Type B pancreatic cell (in vitro differentiated cells): ENCODE measurements at places on chromosomes 16 and 17.

- H3K27ac ChIP-seq, result peak overlapping the region; percentile 84
- H3K36me3 ChIP-seq, result peaks cover 37% of the 10 kb centered on the region
- peak overlapping the region; percentile 15 for H3K4me3 ChIP-seq
- H3K4me1 ChIP-seq, result peaks cover 11% of the 10 kb centered on the region
- DNase-seq, result no peak
- H3K27me3 ChIP-seq, result no peaks in the 10 kb centered on the region
These were observed 13.8 kb downstream of the MLYCD start for GRCh38 chr16:83912519-83913244.

DNA sequence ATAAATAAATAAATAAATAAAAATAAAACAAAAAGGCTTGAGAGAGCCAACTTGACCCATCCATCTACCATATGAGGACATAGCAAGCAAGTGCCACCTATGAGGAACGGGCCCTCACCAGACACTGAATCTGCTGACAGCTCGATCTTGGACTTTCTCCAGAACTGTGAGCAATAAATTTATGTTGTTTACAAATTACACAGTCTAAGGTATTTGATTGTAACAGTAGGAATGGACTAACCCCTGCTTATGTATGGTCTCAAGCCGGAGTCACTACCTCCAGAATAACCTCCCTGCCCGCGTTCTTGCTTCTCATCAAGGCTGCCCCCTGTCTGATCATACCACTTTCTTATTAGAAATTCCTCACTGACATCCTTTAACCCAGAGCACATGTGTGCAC, 9.9 kb downstream of the SLC5A11 start:
- H3K27ac ChIP-seq, result no peak overlapping the region
- H3K4me1 ChIP-seq, result no peaks in the 10 kb centered on the region
- H3K27me3 ChIP-seq, result no peaks in the 10 kb centered on the region
- H3K4me3 ChIP-seq, result no peak overlapping the region

DNA sequence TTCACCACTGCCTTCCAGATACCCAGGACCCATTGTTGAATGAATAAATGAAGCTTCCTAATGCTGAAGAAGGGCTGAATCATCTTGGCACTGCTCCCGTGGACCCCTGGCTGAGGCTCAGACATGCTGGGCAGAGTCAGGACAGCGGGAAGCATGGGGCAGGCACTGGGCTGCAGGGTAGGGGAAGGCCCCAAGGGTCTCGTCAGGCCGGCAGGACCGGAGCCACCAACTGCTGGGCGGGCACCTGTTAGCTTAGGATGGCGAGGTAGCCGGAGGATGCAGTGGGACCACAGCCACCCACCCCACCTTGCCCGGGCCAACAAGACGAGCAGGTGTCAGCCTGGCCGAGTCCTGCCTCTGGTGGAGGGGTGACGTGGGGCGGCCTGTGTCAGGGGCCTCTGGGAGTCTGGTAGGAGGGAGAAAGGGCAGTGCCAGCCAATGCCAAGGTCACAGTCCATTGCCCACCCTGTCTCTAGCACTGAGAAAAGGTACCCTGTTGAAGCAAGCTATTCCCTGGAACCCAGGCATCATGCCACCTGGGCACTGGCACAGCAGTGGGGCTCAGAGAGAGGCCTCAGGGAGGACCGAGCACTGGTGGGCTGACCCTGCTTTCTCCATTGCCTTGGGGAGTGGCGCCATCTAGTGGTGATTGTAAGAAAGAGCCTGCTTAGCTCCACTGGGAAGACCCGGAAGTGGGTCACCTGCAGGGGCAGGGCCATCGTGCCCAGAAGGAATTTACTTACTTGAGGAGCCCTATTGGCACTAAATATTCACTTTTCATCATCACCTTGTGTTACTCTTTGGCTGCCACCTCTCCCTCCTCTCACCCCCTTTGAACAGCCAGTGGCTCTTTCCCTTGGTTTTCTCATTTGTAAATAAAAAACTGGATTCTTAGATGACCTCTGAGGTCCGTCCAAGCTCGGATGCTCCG, 3.0 kb upstream of the DLX3 start:
- peak; percentile 85 for DNase-seq
- no peaks in the 10 kb centered on the region for H3K36me3 ChIP-seq
- H3K4me3 ChIP-seq, result peak overlapping the region; percentile 47
- H3K4me1 ChIP-seq, result peaks cover 25% of the 10 kb centered on the region
- H3K27me3 ChIP-seq, result peaks cover 80% of the 10 kb centered on the region

DNA sequence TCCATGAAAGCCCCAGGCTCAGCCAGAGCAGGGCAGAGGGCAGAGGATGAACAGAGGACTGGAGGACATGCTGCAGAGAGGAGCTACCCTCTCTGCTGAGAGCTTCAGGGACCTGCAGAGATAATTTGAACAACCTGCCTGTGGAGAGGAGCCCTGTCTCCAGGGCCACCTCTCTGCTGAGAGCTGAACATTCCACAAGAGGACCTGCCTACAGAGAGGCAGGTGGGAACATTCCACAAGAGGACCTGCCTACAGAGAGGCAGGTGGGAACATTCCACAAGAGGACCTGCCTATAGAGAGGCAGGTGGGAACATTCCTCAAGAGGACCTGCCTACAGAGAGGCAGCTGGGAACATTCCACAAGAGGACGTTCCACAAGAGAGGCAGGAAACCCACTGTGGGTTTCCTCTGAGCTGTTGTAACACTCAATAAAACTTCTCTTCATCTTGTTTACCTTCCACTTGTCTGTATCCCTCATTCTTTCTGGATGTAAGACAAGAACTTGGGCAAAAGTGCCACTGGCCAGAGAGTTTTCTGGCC, 551.9 kb upstream of the CA10 start:
- DNase-seq, result no peak
- no peaks in the 10 kb centered on the region for H3K4me1 ChIP-seq

- H3K36me3 ChIP-seq, result peaks cover 9% of the 10 kb centered on the region
- no peak overlapping the region for H3K27ac ChIP-seq
- H3K27me3 ChIP-seq, result no peaks in the 10 kb centered on the region
- H3K4me3 ChIP-seq, result no peak overlapping the region
- no peak for DNase-seq
- peaks cover 33% of the 10 kb centered on the region for H3K4me1 ChIP-seq
These were observed 11.0 kb downstream of the CYB561 start for GRCh38 chr17:63434951-63435571.

- peaks cover 12% of the 10 kb centered on the region for H3K27me3 ChIP-seq
- H3K27ac ChIP-seq, result no peak overlapping the region
- no peak for DNase-seq
- H3K4me1 ChIP-seq, result peaks cover 22% of the 10 kb centered on the region
These were observed 133.1 kb upstream of the NUDT7 start for GRCh38 chr16:77589071-77589765.

DNA sequence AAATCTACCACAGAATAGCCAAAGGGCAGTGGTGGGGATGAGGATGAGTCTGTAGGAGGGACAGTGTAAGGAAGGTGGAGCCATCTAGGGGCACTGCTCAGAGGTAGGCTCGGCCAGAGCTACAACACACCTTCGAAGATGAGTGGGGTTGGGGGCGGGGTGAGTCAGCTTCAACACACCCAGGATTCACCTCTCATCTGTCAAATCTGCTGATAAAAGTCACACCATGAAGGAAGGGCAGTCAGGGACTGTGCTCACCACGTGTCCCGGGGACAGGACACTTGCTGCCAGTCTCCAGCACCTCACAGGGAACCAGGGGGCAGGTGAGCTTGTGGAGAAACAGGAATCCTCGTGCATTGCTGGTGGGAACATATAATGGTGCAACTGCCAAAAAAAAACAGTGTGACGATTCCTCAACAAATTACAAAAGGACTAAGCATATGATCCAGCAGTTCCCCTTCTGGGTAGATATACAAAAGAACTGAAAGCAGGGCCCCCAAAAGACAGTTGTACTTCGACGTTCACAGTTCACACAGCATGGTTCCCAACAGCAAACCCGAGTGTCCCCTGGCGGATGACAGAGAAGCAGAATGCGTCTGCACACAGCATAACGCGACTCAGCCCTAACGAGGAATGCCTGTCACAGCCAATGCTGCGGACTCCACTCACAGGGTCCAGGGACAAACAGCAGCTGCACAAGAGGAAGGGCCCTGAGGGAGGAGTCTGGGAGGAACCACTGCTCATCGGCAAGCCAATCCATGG, 133.1 kb downstream of the ANKRD11 start:
- peak overlapping the region; percentile 31 for H3K4me3 ChIP-seq
- peaks cover 9% of the 10 kb centered on the region for H3K36me3 ChIP-seq
- peaks cover 65% of the 10 kb centered on the region for H3K4me1 ChIP-seq
- no peaks in the 10 kb centered on the region for H3K27me3 ChIP-seq
- no peak for DNase-seq

DNA sequence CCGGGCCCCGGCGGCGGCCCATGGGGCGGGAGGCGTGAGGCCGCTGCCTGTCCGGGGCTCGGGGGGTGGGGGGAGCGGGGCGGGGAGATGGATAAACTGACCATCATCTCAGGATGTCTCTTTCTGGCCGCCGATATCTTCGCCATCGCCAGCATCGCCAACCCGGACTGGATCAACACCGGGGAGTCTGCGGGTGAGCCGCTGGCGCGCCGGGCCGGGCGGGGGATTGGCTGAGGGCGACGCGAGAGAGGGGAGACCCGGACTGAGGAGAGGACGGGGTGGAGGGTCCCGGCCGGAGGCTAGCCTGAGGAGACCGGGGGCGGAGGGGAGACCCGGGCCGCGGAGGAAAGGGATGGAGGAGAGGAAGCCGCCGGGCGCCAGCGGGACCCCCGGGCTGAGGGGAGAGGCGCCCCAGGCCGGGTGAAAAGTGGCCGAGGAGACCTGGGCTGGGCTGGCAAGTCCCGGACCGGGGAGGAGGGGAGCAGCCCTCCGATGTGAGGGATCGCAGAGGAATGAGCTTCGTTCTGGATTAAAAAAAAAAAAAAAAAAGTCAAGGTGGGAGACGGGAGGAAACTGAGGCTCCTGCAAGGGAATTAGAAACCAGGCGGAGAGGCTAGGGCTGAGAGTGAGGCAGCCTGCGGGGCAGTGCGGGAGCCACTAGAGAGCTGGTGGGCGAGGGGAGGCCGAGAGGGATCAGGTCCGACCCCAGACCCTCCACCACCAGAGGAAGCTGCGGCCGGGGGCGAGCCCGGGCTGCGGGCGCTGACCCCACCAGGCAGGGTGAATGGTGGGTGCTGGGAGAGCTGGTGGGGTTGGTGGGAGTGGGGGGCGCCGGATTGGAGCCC, 526 bp downstream of the MOSMO start:
- peak overlapping the region; percentile 89 for H3K4me3 ChIP-seq
- peaks cover 4% of the 10 kb centered on the region for H3K36me3 ChIP-seq
- DNase-seq, result peak; percentile 71
- H3K4me1 ChIP-seq, result peaks cover 20% of the 10 kb centered on the region
- H3K27me3 ChIP-seq, result peaks cover 17% of the 10 kb centered on the region
- no peak overlapping the region for H3K27ac ChIP-seq

DNA sequence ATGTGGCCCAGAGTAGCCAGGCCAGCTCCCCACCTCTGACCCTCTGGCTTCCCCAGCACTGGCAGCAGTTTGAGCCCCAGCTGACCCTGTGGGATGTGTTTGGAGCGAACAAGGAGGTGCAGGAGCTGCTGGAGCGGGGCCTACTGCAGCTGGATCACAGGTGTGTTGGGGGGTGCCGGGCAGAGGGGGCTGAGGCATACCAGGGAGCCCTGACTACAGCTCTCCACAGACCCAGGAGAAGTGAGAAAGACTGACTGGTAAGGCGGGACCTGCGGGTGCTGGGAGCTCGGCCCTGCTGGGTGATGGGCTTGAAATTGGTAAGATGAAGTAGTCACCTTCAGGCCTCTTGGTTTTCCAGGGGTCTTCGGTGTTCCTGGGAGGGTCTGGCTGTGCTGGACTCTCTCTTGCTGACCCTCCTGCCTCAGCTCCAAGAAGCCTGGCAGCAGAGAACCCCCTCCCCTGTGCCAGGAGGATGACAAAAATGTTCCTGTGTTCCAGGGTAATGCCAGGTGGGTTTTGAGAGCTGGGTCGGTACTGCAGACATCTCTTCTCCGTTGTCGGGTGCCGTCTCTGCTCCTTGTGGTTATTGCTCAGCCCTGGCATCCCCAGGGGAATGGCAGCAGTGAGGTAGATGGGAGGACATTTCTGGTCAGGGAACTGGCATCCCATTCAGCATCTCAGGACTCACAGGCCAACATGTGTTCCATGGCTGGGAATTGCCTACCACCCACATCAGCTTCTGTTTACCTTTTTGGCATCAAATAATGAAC, 5.9 kb downstream of the RSAD1 start:
- no peak overlapping the region for H3K27ac ChIP-seq
- H3K4me3 ChIP-seq, result no peak overlapping the region
- H3K36me3 ChIP-seq, result peaks cover 3% of the 10 kb centered on the region
- no peaks in the 10 kb centered on the region for H3K27me3 ChIP-seq
- DNase-seq, result no peak
- H3K4me1 ChIP-seq, result peaks cover 2% of the 10 kb centered on the region

DNA sequence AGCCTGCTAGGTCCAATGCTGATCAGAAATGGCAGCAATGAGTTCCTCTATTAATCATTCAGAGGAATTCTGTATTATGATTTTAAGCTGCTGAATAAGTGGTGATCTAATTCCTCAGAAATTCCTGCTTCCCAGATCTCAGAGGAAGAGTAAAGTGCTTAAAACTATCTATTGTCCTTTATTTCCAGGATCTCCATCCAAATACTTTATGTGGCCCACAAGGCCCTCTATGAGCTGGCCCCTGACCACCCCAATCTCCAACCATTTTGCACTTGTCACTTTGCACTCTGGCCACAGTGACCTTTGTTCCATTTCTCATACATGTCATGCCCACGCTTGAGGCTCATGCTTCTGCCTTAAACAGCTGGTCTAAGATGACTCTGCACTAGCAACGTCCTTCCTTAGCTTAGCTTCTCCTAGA, 93.7 kb downstream of the CA10 start:
- H3K4me1 ChIP-seq, result no peaks in the 10 kb centered on the region
- H3K27me3 ChIP-seq, result no peaks in the 10 kb centered on the region
- no peak overlapping the region for H3K27ac ChIP-seq
- H3K4me3 ChIP-seq, result no peak overlapping the region
- no peak for DNase-seq

DNA sequence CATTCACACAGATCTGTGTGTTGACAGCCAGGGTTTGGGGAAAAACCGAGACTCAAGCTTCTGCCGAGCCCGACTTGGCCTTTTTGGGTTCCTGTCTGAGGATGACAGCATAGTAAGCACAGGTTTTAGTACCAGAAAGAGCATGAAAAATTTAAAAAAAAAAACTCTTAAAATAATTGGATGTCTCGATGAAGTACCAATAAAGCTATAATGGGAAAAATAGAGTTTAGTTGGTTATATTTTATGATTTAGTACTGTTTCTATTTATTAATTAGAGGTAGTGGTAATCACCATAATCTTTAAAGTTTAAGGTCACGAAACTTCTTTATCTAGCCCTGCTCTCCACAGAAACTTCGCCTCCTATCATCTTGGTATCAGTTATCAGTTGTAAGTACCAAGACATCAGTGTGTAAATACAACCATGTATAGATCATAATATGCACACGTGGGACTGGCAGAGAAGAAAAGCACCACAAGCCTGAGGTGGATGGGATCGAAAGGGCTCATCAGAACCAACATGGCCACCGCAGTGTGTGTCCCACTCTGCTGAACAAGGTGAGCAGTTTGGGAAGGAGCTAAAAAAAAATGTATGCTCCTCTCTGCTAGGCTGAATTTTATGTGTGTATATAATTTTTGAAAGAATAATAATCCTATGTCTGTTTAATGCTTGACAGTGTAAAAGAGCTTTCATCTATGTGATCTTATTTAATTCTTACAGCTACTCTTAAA, 14.4 kb upstream of the EEF2K start:
- peaks cover 12% of the 10 kb centered on the region for H3K27me3 ChIP-seq
- peaks cover 3% of the 10 kb centered on the region for H3K36me3 ChIP-seq
- H3K27ac ChIP-seq, result peak overlapping the region; percentile 99
- peak overlapping the region; percentile 98 for H3K4me3 ChIP-seq
